ENCODE measurements at places on chromosomes 1 and 21.

DNA sequence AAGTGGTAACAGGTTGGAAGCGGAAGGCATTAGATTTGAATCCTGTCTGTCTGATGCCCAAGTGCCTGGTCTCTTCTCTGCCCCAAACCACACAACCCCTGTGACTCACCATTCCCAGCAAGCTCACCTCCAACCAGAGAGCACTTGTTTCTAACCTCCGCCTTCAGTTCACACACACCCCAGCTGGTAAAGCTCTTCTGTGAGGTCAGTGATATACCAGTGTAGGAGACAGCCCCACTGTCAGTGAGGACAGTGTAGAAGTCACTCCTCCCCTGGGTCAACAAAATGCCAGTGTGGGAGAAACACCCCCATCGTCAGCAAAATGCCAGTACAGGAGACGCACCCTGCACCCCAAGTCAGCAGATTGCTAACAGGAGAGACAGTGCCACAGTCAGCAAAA is 2.6 kb downstream of the RIMS3 start:
- no peak for DNase-seq

DNA sequence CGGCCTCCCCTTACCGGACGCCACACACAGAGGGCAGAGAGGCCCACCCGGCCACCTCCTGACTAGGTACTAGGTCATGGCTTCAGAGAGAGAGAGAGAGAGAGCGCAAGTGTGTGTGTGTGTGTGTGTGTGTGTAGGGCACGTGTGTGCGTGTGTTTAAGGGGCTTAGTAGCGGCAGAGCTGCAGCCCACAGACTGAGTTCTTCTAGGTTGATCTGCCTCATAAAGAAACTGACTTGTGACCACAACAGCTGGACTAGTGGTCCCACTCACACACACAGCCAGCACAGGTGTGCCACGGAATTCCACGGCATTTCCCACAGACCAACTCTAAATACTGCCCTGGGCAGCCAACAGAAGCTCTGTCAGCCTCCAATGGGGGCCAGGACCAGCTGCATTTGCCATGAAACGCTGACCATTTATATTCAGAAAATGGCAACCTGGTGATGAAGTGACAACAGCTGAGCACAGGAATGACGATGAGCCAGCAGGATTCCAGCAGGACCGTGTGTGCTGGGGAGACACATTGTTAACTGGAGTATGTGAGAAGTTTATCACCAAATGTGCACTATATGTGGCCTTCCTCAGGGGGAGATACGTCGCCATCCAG is 38.8 kb upstream of the GPR153 start:
- no peak for DNase-seq

DNA sequence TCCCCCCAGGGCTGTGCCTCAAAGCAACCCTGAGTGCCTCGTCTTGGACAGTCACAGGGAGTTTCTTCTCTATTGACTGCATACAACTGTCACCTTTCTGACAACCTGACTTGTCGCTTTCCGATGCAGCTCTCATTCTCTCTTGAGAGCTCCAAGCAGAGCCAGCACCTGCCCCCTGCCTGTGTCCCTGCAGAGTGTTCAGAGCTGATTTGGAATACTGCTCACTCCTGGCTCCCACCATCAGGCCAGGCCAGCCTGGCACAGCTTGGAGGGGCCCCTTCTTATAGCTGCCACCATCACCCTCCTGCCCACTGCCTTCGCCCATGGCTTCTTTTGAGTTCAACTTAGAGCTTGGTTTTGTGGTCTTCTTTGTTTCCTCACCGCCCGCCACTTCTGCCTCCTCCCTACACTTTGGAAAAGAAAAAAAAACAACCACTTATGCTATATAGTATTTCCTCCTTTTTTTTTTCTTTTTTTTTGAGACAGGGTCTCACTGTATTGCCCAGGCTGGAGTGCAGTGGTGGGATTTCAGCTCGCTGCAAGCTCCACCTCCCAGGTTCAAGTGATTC is 12.3 kb downstream of the NCF2 start:
- DNase-seq, result no peak

GRCh38 chr1:87106144-87106543 is 191.7 kb downstream of the HS2ST1 start:
- no peak for DNase-seq

DNA sequence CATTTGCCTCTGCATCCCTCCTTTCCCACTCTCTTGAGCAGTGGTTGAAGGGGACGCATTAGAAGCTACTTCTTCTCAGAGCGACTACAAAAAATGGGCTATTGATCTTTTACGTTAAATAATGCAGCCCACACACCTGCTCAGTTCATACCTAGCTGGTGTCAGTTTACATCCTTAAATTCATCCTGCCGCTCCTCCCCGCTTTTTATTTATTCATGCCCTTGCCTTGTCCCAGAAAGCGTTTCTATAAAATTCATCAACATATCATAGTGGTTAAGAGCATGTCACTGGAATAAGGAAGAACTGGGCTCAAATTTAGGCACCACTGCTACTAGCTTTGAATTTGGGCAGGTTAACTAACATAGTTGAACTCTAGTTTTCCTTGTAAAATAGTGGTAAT is 66.0 kb upstream of the TINAGL1 start:
- no peak for DNase-seq

DNA sequence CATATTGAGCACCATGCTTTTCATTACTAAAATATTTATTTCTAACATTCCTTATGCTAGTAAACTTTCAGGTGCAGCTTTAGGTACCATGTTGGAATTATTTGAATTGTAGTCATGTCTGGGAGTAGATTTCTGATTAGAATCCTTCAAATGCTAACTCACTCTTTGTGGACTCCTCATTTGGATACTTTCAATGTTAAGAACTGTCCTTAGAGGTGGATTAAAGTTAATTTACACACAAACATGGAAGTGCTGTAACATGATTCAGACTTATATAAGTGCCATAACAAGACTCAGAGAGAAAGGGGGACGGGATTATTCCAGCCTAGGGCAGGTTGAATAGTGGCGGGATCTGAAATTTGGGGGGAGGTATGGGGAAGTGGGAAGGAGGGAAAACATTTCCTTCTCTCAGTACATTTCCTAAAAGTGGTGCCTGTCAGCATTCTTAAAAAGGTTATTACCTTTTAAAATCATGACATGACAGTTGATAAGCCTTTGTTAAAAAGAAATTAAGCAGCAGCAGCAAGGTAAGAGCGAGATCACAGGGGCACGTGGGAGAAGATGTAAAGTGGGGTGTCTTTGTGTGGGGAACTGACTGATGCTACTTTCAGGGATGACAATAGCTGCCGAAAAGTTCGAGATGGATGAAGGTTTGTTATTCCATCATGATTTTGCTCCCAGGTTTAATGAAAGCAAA is 44.4 kb downstream of the HHAT start:
- no peak for DNase-seq

DNA sequence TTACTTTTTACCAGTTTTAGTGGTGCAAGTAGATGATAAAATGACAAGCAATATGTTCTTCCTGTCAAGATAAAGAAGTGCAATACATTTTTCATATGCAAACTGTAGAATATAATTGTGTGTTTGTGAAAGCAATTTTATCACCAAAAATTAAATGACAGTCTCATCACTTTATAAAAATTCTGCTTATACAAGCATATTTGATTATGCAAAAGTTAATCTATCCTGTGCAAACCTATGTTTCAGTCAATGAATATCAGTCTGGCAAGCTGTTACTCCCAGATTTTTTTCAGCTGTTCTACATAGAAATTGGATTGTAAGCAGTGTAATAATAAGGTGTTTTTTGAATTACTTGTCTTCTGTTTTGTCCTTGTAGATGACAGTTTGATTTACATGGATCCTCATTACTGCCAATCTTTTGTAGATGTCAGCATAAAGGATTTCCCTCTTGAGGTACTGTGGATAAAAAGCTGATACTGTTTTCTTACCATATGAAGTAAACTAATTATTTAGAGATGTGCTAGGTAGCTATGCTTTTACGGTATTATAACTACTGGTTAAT is 50.5 kb downstream of the ATG4C start:
- no peak for DNase-seq

DNA sequence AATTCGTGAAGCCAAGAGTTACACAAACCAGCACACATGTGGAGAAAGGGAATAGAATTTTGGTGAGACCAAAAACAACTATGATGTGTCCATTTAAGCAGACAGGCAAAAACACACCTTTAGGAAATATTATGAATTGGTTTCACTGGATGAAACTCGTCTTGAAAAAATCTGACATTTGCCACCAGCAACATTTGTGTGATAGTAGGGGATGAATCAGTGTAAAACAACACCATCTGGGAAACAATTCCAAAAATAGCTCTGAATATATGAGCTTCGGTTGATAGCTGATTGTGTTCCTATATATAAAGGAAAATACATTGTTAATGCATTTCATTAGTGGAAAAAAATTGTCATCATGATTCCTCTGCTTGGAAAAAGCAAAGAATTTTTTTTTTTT is 327.8 kb downstream of the PAPPA2 start:
- DNase-seq, result peak; percentile 38

DNA sequence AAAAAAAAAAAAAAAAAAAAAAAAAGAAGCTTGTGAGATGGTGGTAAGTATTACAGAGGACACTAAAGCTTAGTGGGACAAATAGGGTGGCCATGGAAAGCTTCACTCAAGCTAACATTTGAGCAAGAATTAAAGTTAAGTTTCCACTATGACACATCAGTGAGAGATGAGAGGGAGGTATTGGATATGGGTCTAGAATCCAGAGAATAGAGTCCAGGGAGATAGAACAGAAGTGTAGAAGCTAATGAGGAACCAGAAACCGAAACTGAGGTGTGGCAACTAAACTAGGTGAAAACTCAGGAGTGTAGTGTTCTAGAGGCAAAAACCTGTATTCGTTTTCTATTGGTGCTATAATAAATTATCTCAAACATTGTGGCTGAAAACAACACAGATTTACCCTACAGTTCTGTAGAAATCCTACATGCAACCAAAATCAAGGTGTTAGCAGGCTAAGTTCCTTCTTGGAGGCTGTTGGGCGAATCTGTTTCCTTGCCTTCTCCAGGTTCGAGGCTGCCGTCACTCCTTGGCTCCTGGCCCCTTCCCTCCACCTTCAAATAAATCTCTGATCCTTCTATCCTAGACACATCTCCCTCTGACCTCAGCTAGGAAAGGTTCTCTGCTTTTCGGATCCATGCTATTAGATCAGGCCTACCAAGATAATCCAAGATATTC is 36.2 kb downstream of the PTP4A2 start:
- no peak for DNase-seq

GRCh38 chr1:55287723-55288122 is 72.6 kb upstream of the USP24 start:
- no peak for DNase-seq

DNA sequence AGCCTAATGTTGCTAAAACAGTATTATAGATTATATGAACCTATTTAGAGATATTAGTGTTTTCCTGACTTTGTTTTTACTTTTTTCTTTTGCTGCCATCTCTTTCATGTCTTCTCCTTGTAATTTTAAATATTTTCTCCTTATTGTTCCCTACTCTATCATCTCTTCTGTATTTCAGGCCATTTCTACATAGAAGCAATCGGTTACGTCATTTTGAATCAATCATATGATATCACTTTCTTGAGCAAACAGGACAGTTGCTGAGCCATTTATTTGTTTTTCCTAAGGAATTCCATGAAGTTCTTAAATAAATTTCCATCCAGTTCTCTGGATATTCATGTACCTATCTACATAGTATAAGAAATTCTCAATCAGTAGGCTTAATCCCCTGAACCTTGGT is 287.2 kb downstream of the NUF2 start:
- no peak for DNase-seq

DNA sequence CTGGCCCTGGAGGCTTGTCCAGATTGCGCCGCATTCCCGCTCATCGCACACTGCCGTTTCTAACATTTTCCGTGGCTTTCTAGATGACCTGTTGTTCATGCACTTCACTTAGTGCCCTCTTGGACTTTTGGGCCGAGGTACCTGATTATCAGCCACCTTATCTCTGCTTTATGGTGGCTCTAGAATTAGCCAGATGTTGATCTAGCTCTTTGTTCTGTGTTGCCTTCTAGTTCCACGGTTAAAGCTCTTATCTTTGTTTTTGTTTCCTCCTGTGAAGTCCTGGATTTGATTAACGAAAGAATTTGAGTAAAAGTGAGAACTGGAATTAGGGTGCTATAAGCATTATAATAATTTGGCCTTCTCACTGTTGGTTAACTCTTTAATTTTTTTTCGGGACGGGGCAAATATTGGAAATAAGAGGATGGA is 945 bp downstream of the RNPEP start:
- no peak for DNase-seq

DNA sequence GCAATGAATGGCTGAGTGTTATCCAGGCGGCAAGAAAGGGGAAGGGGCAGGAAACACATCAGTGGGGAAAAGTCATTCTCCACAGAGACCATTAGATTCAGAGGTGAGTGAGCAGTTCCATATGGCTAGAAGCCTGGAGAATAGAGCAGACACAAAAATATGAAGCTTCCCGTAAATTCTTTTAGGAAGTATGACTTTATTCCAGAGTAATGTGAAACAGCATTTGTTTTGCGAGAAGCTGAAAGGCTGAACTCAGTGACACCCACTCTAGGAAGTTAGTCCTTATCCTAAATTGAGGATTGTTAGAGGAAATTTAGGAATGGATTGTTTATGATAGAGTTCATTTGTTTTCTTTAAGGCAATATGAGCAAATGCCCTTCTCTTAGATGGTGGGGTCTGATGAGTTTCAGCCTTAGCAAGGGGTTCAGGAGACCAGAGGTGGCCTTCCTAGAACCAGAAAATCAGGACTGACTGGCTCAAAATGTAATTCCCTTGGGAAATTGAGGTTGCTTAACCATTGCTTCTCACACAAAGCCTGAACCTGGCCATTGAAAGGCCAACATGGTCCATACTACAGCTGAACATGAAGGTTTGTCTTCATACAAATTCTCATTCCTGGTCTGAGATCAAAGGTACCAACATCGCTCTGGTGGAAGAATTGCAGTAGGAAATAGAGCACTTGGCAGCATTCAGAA is 167.5 kb downstream of the TPR start:
- DNase-seq, result peak; percentile 62

- no peak for DNase-seq
These were observed 8.4 kb downstream of the QSOX1 start for GRCh38 chr1:180163041-180163440.

DNA sequence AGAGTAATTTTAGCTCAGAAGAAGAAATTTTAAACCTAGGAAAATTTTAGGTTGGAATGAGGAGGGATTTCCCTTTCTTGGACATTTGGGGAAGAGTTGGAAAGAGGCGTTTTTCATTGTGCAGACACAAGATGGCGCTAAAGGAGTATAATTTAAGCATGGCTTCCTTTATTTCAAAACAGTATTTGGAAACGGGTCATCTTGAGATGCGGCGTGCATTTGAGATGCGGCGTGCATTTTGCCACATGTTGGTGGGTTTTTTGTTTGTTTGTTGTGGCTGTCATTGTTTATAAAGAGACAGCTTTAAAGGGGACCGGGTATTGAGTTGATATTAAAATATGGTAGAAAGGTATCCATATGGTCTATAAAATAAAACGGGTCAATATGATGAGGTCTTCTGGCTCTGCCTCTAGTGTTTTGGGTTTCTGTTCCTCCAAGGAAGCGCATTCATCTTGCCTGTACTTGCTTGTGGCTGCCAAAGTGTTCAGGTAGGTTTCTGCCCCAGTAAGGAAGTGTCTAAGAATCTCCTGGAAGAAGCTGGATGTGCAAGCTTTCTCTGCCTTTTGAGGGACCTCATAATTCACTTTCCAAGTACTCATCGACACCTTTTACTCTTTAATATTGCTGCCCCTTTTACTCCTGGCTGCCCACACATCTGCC is 210.3 kb downstream of the SLC35F3 start:
- peak; percentile 51 for DNase-seq
